ENCODE measurements at places on chromosomes 3 and 15.

DNA sequence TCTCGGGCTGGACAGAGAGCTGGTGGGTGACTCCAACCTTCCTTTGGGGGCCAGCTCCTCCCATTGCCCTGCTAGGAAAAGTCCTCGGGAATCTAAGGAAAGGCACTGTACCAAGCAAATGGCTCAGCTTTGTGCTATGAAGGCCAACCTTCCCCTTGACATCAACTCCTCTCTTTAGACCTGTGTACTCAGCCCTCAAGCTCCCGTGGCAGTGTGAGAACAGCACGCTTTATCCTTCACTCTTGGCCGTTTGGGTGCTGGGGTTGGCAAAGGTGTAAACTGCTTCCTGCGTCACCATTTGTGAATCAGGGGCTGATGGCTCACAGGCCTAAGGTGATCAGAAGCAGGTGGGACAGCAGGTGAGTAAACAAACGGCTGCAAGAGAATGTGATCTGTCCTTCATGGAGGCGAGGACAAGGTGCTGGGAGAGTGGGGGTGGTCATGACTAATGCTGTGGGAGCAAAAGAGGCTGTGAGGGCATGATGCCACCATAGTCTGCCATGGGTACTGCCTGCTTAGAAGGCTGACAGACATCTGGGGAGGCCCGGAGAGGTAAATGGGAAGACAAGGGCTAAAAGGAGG, 165.2 kb upstream of the TPM1 start:
- no peak for DNase-seq

- DNase-seq = no peak
These were observed 10.7 kb upstream of the HACD2 start for GRCh38 chr3:123595396-123596180.

- DNase-seq = no peak
These were observed 11.5 kb upstream of the PRKAR2A start for GRCh38 chr3:48859206-48859605.

- DNase-seq = peak; percentile 77
These were observed 70.7 kb downstream of the SLC12A8 start for GRCh38 chr3:125141596-125142419.

- DNase-seq = no peak
These were observed 18.5 kb upstream of the BNIP2 start for GRCh38 chr15:59707619-59708018.

- DNase-seq = no peak
These were observed 327.6 kb upstream of the NECTIN3 start for GRCh38 chr3:110743984-110744383.

- no peak for DNase-seq
These were observed 127.1 kb downstream of the KCNMB2 start for GRCh38 chr3:178663201-178663934.

GRCh38 chr3:71542521-71543370, 40.8 kb downstream of the FOXP1 start:
- DNase-seq = no peak

- DNase-seq = no peak
These were observed 128.6 kb downstream of the SLCO3A1 start for GRCh38 chr15:91981821-91982800.

DNA sequence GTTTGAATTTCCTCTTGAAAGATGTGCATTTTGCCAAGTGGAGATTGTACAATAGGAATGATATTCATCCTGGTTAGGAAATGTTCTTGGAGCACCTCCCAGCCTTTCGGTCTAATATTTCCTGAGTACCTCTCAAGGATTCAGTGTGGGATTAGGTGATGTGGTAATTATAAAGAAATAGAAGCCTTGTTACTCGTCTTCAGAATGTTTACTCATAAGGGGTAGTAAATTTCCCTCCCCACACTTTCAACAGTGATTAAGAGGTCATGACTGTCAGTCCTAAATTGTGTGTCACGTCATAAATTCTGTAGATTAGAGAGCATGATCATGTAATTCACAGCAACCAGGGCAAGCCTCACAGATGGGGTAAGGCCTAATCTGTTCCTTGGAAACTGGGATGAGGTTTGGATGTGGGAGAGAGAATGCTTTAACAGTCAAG, 633.1 kb upstream of the TBL1XR1 start:
- no peak for DNase-seq

DNA sequence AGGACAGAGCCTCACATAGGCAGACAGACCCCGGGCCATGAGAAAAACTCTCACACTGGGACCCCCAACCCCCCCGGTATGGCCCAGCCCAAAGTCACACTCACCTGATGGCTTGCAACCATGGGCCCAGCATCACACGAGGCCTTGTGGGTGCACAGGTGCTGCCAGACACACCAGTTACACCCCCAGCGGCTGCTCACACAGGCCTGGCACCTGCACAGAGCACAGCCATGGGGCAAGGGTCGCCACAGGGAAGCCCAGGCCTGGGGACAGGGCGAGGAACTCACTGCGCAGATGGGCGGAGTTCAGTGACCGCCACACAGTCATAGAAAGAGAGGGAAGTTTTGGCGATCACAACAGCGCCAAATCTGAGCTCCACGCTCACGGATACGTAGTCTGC, 9.3 kb downstream of the PLXNB1 start:
- no peak for DNase-seq

DNA sequence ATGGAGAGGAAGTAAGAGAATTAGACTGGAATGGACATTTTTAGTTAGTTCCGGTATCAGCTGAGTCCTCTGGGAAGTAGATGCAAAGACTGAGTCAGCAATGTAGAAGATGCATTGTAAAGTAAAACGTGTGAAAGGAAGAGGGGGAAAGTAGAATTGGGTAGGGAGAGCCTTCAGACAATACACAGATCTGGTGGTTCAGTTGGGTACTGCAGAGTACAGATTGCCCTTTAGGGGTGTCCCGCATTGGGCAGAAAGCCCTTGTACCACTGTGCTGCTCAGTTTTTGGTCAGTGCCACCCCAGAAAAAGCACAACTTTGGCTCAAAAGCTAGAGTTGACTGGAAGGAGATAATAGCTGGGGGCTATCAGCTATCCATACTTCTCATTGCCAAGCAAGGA, 247.4 kb downstream of the KBTBD8 start:
- DNase-seq = no peak

GRCh38 chr15:75725006-75725718, 12.5 kb upstream of the CSPG4 start:
- DNase-seq = no peak

DNA sequence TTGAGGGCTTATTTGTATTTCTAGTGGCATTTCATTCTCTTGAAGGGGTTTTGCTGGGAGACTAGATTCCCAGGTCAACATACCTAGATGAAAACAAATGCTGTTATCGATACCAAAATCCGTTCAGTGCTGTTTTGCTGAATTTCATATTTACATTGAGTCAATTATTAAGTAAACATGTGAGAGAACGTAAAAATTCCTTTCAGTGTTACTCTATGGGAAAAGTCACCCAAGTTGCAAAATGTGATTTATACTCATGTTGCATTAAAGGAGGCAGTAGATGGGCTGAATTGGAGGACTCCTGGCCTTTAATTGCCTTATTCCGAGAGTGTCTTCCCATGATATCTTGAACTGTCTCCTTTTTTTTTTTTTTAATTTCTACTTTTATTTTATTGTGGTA, 1011.3 kb upstream of the NR2F2 start:
- DNase-seq = no peak

- no peak for DNase-seq
These were observed 141.9 kb downstream of the BBX start for GRCh38 chr3:107664614-107665013.

- no peak for DNase-seq
These were observed 60.2 kb downstream of the VPS8 start for GRCh38 chr3:184872200-184872599.

- DNase-seq = no peak
These were observed 137.4 kb downstream of the ATP10A start for GRCh38 chr15:25725758-25726157.

- no peak for DNase-seq
These were observed 329.5 kb downstream of the MFSD1 start for GRCh38 chr3:159131376-159131775.

Measured in stimulated activated effector memory CD8-positive, alpha-beta T cell treated with anti-CD3 and anti-CD28 coated beads, Interleukin-12 subunit alpha, Interleukin-12 subunit beta, amount 100 ng/mL, for 72 hours (primary cell).